ENCODE measurements at places on chromosomes 5 and 9. TPM values are rescaled to one million over a fixed set of nuclear protein-coding genes. Genes with fewer than 3 reads are reported as not detected.
A peak's percentile ranks its signal among the peaks of the same experiment; 100 is the strongest.

DNA sequence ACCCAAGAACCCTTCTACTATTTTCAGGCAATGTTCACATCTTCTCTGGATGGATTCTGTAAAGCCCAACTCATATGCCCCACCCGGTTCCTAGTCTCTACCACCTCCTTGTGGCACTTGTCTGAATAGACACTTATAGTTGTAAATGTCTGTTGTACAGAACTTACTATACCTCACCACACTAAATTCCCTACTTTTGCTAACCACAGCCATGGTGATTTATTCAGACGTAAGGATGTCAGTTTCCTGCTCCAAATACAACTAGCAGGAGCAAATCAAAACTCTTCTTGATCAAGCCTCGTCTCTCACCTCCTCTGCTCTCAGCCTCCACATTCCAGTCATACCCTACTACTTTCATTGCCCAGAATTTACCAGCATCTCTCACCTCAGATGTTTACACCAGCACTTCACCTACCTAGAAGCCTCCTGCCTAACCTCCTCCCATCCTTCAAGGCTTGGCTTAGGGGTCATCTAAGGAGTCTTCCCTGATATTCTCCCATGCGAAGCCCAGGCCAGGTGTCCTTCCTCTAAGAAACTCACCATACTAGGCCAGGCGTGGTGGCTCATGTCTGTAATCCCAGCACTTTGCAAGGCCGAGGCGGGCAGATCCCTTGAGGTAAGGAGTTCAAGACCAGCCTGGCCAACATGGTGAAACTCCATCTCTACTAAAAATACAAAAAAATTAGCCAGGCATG is 75.5 kb downstream of the MAPKAP1 start:
- no peaks in the 10 kb centered on the region for H3K36me3 ChIP-seq
- peak; percentile 77 for DNase-seq
- H3K27ac ChIP-seq: no peak overlapping the region
- H3K4me1 ChIP-seq: peaks cover 10% of the 10 kb centered on the region
- no peaks in the 10 kb centered on the region for H3K27me3 ChIP-seq
- H3K4me3 ChIP-seq: no peak overlapping the region

DNA sequence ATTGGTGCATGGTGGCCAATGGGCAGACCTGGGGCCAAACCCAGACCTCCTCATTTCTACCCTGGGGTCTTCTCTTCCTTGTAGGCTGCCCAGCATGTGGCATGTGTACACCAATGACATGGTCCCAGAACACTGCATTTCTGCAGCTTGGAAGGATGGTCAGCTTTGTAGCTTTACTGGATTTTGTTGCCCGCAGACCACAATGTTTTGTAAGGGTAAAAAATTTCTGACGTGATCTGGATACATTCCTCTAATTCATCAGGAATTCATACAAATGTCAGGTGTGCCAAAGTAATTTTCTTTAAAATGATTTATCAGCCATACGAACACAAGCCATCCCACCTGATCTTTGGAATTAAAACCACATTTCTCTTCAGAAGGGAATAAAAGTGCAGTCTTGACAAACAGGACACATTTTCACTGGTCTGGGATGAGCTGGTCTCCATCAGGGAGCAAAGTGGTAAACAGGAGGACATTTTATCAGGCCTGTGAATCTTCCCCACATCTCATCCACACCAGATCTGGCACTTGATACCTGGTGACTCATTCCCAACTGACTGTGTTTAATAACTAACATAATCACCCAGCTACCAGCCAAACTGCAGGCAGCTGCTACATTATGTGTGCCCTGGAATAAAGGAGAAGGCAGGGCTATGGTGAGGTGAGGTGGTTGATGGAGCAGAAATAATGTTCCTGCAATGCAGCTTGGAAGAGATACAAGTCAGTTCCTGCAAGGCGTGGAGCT is 103.9 kb downstream of the SPOCK1 start:
- no peak overlapping the region for H3K4me3 ChIP-seq
- no peak overlapping the region for H3K27ac ChIP-seq
- no peaks in the 10 kb centered on the region for H3K4me1 ChIP-seq

DNA sequence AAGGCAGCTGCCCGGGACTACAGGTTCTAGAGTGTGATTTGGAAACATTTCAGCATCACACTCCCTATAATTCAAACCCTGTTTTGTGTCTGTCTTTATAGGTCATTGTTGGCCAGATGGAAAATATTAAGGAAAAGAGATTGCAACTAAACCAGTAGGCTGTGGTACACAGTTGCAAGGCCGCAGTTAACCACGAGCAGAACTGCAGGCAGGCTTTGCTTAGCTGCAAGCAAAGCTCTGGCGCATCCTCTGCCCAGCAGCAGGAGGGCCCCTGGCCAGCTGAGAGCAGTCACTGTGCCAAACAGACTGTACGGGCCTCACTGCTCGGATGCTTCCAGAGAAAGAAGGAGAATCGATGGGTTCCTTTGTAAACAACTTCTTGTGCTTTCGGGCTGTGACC is 204.5 kb downstream of the DENND1A start:
- DNase-seq: peak; percentile 32
- H3K27ac ChIP-seq: no peak overlapping the region
- no peaks in the 10 kb centered on the region for H3K4me1 ChIP-seq
- no peak overlapping the region for H3K4me3 ChIP-seq

DNA sequence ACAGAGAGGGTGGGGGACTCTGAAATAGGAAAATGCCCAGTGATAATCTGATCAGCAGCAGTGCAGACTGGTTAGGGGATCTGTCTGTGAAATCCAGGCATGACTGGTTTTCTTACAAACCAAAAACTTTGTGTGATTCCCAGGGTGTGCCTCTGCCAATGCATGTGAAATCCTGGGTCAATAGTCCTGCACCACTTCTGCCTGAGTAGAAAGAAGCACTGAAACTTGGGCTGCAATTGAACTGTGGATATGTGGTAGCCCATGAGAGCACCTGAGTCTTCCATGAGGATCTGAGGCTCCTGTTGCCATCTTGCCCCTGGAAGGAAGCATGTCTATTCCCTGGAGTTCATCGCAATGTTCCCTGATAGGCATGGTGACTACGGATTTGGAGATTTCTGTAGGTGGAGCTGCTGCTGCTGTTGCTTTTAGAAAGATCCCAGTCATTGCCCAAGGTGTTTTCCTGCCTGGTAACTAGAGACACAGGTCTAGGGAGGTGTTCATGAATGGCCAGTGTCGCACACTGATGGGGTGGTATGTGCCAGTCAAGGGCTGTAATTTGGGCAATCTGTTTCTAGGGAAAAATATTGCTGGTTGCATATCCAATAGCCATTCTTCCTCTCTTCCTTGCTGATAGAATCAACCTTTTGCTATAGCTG is 146.7 kb downstream of the CARTPT start:
- H3K27ac ChIP-seq: no peak overlapping the region
- no peak for DNase-seq
- no peak overlapping the region for H3K4me3 ChIP-seq
- H3K4me1 ChIP-seq: no peaks in the 10 kb centered on the region
- no peaks in the 10 kb centered on the region for H3K36me3 ChIP-seq

- no peak overlapping the region for H3K4me3 ChIP-seq
- peaks cover 3% of the 10 kb centered on the region for H3K36me3 ChIP-seq
- H3K4me1 ChIP-seq: no peaks in the 10 kb centered on the region
- H3K27me3 ChIP-seq: no peaks in the 10 kb centered on the region
Observed at GRCh38 chr5:61491861-61492260, 159.8 kb downstream of the ZSWIM6 start.

- no peaks in the 10 kb centered on the region for H3K4me1 ChIP-seq
- no peaks in the 10 kb centered on the region for H3K36me3 ChIP-seq
- H3K27me3 ChIP-seq: no peaks in the 10 kb centered on the region
- DNase-seq: no peak
- no peak overlapping the region for H3K4me3 ChIP-seq
Observed at GRCh38 chr9:72917892-72918509, 34.9 kb downstream of the ALDH1A1 start.

GRCh38 chr9:81879501-81879916 is 48.7 kb upstream of the SPATA31D4 start:
- H3K27ac ChIP-seq: no peak overlapping the region
- H3K4me3 ChIP-seq: no peak overlapping the region
- no peak for DNase-seq
- H3K36me3 ChIP-seq: no peaks in the 10 kb centered on the region
- H3K4me1 ChIP-seq: peaks cover 2% of the 10 kb centered on the region

GRCh38 chr5:142720641-142721271 is 34.9 kb upstream of the FGF1 start:
- H3K4me1 ChIP-seq: peaks cover 21% of the 10 kb centered on the region
- H3K27me3 ChIP-seq: no peaks in the 10 kb centered on the region
- no peak overlapping the region for H3K27ac ChIP-seq
- DNase-seq: peak; percentile 14
- no peak overlapping the region for H3K4me3 ChIP-seq
- H3K36me3 ChIP-seq: no peaks in the 10 kb centered on the region

- H3K4me3 ChIP-seq: no peak overlapping the region
- H3K36me3 ChIP-seq: no peaks in the 10 kb centered on the region
Observed at GRCh38 chr5:101047181-101047580, 144.1 kb upstream of the ST8SIA4 start.

GRCh38 chr9:105295986-105296385 is 51.5 kb downstream of the SLC44A1 start:
- peak overlapping the region; percentile 59 for H3K27ac ChIP-seq
- peaks cover 8% of the 10 kb centered on the region for H3K4me1 ChIP-seq
- DNase-seq: peak; percentile 12

DNA sequence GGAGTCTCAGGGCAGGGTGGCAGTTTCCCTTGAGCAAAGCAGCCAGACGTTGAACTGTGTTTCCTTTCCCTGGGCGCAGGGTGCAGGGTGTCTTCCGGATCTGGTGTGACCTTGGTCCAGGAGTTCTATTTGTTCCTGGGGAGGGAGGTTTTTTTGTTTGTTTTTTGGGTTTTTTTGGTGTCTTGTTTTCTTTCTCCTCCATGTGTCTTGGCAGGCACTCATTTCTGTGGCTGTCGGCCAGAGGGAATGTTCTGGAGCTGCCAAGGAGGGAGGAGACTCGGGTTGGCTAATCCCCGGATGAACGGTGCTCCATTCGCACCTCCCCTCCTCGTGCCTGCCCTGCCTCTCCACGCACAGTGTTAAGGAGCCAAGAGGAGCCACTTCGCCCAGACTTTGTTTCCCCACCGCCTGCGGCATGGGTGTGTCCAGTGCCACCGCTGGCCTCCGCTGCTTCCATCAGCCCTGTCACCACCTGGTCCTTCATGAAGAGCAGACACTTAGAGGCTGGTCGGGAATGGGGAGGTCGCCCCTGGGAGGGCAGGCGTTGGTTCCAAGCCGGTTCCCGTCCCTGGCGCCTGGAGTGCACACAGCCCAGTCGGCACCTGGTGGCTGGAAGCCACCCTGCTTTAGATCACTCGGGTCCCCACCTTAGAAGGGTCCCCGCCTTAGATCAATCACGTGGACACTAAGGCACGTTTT is 3.5 kb upstream of the PHYHD1 start:
- H3K36me3 ChIP-seq: peaks cover 18% of the 10 kb centered on the region
- no peak overlapping the region for H3K4me3 ChIP-seq
- no peaks in the 10 kb centered on the region for H3K27me3 ChIP-seq
- peaks cover 37% of the 10 kb centered on the region for H3K4me1 ChIP-seq
- peak; percentile 69 for DNase-seq
- peak overlapping the region; percentile 6 for H3K27ac ChIP-seq

Gene ALAD
- 14.0 TPM for polyA plus RNA-seq

Gene PIP5K1B
- polyA plus RNA-seq: not detected

Gene LCN15
- not detected for polyA plus RNA-seq

Gene CARTPT
- not detected for polyA plus RNA-seq

Gene FOXD4L5
- not detected for polyA plus RNA-seq

Gene MYORG
- 0.38 TPM for polyA plus RNA-seq

All from fibroblast of lung (primary cell).